ENCODE measurements at places on chromosomes 6 and 20.
A peak's percentile ranks its signal among the peaks of the same experiment; 100 is the strongest.

DNA sequence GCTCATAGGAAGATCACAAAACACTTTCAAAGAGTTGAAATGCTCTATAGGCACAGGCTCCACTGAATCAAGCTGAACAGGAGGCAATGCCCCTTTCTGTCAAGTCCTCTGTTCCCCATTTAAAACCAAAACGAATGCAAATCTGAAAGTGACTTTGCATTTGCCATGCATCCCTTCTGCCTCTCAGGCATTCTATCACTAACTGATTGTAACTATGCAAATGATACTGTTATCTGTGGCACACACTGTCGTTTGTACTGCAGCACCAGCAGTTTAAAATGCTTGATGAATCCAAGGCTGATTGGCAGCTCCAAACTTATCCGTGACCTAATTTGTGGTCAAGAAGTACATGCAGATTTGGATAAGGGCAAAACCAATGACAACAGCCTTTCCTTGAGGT is 1067.5 kb upstream of the MAP3K7 start:
- no peak for DNase-seq

DNA sequence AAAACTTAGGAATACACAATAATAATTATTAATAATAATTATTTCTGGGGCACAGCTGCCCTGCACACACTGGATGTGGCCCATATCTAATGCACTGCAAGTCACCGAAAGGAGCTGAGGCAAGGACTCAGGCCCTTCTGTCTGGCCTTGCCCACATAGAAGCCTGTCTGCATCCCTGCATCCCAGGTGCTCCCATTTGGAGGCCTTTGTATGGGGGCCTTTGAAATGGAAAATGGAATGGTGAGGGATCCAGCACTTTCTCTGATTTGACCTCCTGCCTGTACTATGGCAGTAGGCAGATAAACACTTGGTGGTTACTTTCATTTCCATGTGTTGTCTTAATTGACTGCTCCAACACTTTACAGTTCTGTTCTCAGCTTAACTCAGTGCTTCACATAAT is 75.7 kb upstream of the PTCHD4 start:
- no peak for DNase-seq

DNA sequence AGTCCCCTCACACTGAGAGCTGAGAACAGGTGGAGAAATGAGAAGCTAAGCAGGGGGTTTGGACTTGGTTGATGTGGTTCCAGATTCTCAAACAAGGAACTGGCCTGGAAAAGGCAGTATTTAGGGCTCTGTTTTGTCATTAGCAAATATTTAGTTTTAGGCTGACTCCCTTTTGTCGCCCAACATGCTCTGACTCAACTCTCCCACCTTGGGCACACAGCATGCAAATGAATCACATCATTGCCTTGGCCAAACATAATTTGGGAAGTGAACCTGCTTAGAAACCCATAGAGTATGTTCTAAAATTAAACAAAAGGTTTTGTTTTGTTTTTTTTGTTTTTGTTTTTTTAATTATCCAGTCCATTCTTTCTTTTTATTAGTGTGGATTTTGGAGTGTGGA is 9.5 kb upstream of the UQCC2 start:
- DNase-seq = no peak

DNA sequence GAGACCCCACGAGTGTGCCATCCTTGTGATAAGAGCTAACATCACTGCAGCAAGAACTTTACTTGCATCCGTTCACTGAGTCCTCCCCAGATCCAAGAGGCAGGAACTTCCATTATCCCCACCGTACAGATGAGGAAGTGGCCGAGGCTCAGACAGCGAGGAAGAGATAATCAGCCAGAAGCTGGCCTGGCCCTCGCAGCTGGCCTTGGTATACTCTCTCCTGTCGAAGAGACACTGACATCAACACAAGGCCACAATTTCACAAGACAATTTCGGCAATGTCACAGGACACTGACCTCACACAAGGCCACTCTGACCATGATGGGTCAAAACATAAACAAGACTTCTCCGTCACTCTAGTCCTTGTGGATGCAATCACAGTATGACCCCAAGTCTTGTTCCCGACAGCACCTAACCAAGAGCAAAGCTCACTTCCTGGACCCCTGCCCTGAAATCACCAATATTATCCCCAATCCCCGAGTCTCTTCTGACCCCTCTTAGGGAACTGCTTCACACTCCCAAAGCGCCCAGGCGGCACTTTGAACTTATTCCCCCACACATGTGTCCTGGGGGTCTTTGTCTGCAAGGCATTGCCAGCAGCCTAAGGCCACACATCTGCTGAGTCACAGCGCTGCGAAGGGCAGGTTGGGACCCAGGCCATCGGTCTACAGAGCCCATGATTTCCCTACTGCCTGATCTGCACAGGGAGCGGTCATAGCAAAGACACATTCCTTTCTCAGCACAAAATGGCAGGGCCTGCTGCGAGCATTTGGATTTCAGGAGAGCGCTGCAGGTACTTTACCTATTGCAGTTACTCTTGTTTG is 14.8 kb upstream of the VAPB start:
- no peak for DNase-seq

GRCh38 chr20:63765082-63765873 is 25.7 kb downstream of the SLC2A4RG start:
- no peak for DNase-seq

GRCh38 chr6:1686117-1687098 is 76.7 kb downstream of the FOXC1 start:
- peak; percentile 99 for DNase-seq

DNA sequence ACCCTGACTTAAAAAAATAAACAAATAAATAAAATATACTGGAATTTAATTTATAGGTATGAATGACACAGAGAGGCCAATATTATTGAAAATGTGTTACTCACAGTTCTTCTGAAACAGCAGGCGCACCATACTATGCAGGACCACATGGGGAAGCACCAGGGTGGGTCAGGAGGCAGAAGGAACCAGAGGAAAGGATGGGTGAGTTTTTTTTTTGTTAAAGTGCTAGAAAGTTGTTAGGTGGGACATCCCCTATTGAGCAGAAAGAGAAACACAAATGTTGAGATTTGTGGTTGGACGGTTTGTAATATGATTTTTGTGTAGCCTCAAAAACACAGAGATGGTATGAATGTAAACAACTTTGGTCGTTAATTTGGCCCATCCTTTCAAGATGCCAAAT is 26.0 kb downstream of the PTPRA start:
- DNase-seq = no peak

DNA sequence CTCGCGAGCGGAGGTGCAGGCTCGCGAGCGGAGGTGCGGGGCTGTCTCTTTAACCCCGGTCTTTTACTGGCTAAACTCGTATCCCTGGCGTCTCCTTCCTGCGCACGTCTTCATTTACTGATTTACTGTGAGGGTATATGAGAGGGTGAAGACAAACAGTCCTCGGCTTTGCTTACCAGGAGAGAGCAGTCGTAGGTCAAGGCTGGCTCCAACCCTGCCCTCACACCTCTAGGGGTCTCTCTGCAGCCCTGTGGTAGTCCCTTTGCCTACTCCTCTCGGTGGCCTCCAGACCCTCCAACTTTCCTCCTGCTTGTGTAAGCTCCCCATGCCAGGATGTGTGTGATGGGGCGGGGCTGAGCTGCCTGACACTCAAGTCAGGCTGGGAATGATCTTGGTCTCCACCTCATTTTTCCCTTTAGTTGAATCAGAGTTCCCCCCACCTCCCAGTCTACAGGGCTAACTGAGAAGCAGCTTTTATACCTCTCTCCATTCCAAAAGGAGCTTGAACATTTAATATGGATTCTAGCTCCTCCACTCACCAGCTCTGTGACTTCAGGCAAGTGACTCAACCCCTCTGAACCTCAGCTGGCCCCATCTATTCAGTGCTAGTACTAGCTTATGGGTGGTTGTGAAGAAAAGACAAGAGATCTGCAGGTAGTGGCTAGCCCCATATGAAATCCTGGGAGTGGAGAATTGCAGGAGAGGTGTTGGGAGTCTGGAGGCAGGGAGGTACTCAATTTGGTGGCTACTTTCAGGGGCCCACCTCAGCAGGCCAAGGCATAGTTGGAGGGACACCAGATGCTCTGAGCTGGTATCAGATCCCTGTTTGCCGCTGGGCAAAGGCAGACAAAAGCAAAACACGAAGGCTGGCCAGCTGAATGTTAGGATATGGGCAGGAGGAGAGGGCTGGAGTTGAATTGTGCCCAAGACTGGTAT is 902 bp downstream of the SLC29A1 start:
- peak; percentile 21 for DNase-seq

GRCh38 chr20:5734602-5735001 is 15.6 kb upstream of the SHLD1 start:
- DNase-seq = no peak

DNA sequence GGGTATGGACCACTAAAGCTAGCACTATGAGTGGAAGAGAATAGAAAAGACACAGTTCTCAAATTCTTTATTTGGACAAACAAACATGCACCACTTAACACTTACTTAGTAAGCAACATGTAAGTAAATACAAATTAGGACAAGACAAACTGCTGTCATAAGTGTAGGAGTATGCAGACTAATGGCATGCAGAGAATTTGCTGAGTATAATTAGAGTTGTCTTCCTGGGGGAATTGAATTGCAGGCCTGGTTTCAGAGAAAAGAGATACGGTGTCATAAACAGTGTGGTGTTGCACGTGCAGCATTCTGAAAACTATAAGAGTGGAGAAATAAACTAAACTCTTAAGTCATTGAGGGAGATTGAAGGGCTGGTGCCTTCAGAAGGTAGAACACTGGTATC is 125.2 kb upstream of the EYA4 start:
- peak; percentile 5 for DNase-seq

DNA sequence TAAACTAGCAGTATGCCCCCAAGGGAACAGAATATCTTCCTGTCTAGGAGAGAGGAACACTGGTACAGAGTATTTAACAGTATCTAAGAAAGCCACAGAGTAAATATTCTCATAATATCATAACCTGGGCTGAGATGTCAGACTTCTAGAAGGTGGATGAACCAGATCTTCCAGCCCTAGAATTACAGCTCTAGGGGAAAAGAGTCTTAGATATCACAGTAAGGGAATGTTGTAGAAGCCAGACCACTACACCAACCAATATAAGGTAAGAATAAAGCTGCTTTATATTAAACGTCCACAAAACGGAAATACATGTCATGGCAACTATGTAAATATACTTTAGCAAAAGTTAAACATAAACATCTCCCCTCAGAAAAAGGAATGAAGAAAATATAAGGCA is 12.4 kb downstream of the SERINC1 start:
- no peak for DNase-seq

DNA sequence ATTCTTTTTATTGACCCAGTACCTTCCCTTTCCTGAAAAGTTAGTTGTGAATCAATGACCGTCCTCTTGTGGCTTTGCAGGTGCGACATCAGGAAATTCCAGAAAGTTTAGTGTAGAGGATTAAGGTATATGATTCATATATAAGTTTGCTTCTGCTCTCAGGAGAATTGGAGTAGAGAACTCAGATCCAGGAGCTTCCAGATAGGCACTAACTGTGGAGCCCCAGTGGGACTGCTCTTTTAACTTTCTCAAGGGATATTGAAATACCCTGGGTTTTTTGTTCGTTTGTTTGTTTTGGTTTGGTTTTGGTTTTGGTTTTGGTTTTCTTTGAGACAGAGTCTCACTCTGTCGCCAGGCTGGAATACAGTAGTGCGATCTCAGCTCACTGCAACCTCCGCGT is 9.5 kb downstream of the TAAR2 start:
- no peak for DNase-seq

DNA sequence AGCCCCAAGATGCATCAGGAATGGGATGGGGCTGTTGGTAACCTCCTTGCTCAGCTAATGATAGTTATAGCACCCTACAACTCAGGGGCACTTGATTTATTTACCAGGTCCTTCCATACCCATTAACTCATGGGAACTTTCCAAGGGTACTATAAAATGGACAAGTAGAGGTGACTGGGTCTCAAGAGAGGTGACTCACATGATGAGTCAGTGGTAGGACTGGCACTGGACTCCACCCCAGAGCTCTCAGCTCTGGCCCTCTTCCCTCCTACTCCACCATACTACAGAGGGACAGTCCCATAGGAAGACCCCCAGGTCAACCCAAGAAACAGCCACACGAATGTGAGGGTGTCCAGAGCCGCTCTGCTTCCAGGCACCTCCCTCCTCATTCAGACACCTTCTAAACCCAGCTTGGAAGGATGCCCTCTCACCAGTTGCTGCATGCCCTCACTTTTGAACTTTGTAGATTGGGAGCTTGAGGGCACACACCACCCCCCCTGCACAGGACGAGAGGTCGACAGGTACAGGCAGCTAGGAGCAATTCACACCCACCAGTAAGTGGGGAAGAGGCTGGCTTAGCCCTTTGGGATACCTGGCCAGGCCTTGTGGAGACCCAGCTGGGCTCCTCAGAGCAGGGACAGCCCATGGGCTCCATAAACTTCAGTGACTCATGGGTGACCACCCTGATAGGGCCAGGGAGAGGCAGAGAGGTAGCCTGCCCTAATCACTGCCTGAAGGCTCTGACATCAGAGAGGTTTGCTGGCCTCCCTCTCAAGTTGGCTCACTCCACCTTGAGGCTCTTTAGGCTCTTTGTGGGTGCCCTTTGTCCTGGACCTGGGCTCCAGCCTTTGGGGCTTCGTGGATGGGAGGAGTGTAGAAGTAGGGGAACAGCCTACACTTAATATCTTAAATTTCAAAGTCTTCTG is 81.6 kb upstream of the MLN start:
- DNase-seq = peak; percentile 37

DNA sequence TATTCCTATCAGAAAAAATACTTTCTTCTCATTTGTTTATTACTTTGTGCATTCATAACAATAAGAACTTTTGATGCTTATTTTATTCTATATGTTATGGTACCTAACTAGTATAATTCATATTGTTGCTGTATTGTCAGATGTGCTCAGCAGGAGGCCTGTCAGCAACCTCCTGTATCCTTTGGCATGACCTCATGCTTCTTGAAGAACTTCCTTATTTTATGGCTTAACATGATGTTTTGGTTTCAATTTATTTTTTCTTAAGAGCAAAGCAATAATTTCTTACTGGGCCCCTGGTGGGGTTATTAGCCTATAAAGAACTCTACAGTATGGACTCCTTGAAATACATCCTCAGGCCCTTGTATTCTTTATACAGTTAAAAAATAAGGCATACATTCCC is 17.3 kb downstream of the GGTLC1 start:
- DNase-seq = no peak

DNA sequence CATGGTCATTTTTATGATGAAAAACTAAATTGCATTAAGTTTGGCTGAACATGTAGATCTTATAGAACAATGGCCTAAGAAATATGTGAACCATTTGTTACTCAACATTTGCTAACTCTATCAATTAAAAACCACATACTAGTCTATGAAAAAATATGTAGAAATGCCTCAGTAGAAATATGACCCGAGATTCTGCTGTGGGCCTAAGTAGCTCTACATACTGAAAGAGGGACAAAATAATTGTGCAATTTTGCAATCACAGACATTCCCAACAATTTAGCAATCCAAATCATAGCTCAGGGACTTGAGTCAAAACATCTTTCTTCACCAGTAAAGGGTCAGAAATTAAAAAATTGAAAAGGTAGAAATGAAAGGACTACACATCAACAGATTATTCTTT is 619.0 kb downstream of the FRK start:
- DNase-seq = peak; percentile 64

DNA sequence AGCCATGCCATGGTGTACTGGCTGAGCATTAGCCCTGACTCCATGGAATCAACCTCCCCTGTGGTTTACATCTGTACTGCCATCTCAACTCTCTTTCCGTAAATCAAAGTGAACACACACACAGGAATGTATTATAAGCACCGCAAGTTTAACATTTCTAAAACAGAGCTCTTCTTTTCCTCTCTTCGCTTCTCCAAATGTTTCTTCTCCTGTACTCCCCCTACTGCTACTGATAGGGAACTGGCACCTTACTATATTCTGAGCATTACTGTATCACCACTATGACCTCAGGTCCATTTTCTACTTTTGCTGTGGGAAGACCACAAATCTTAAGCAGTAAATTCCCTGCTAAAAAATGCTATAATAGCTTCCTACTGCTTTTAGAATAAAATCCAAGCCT is 101.2 kb downstream of the NUS1 start:
- peak; percentile 2 for DNase-seq

Data from fibroblast of skin of scalp (primary cell).